Thoracic aorta (tissue), 2 donors: ENCODE measurements at places on chromosomes 6 and 20.

- no peak for DNase-seq
These were observed 46.9 kb upstream of the ENPP5 start for GRCh38 chr6:46217671-46218131.

GRCh38 chr20:32521780-32522525 lies 63.2 kb downstream of the NOL4L start:
- DNase-seq = no peak

GRCh38 chr6:114432400-114432799 lies 89.6 kb upstream of the HS3ST5 start:
- no peak for DNase-seq

GRCh38 chr6:125570526-125570925 lies 178.9 kb upstream of the HEY2 start:
- peak; percentile 9 for DNase-seq

DNA sequence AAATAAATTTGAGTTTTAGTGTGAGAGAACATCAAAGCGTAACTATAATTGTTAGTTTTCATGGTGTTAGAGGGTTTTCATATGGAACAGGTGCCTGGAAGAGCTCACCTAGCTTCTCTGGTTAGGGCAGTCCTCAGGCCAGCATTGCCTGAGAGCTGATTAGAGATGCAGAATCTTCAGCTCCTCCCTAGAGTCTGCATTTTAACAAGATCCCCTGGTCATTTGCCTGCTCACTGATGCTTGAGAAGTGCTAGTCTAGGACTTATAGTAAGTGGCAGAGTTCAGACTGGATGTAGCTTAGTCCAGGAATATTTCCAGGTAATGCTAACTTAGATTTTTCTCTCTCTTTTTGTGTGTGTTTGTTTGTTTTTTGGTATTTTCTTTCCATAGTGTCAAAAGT lies 21.7 kb upstream of the SMIM26 start:
- no peak for DNase-seq

GRCh38 chr6:158729906-158730540 lies 80.2 kb downstream of the SYTL3 start:
- DNase-seq = no peak

- no peak for DNase-seq
These were observed 11.1 kb upstream of the VAPB start for GRCh38 chr20:58377766-58378401.

GRCh38 chr6:135089901-135090300 lies 35.3 kb upstream of the HBS1L start:
- DNase-seq = no peak

- DNase-seq = no peak
These were observed 163.3 kb upstream of the HCRTR2 start for GRCh38 chr6:55011034-55011433.

- no peak for DNase-seq
These were observed 1.8 kb downstream of the HSPA12B start for GRCh38 chr20:3734111-3734843.

- no peak for DNase-seq
These were observed 76.9 kb downstream of the TXNDC5 start for GRCh38 chr6:7833751-7834070.

DNA sequence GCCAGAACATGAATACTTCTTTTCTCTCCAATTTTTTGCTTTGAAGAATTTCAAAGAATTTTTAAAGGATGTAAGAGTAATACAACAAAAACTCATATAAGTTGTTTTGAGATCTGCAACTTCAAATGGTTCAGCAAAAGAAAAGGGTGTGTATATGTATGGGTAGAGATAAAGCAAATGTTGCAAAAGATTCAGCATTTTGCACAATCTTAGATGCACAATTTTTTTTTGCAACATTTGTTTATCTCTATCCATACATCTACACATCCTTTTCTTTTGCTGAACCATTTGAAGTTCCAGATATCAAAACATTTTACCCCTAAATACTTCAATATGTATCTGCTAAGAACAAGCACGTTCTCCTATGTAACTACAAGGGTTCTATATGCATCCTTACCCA lies 47.4 kb upstream of the FAM83C start:
- DNase-seq = no peak
